Central memory CD8-positive, alpha-beta T cell (primary cell): ENCODE measurements at places on chromosomes 7 and 10.

GRCh38 chr7:33459340-33459751 is 330.0 kb downstream of the BBS9 start:
- no peak for DNase-seq

GRCh38 chr10:75865413-75866299 is 434.2 kb downstream of the LRMDA start:
- no peak for DNase-seq

GRCh38 chr10:59872892-59873463 is 33.4 kb downstream of the CCDC6 start:
- DNase-seq, result no peak

- no peak for DNase-seq
Observed at GRCh38 chr10:123117644-123118417, 17.9 kb upstream of the HMX3 start.

- no peak for DNase-seq
Observed at GRCh38 chr10:94137747-94138146, 144.0 kb downstream of the PLCE1 start.

DNA sequence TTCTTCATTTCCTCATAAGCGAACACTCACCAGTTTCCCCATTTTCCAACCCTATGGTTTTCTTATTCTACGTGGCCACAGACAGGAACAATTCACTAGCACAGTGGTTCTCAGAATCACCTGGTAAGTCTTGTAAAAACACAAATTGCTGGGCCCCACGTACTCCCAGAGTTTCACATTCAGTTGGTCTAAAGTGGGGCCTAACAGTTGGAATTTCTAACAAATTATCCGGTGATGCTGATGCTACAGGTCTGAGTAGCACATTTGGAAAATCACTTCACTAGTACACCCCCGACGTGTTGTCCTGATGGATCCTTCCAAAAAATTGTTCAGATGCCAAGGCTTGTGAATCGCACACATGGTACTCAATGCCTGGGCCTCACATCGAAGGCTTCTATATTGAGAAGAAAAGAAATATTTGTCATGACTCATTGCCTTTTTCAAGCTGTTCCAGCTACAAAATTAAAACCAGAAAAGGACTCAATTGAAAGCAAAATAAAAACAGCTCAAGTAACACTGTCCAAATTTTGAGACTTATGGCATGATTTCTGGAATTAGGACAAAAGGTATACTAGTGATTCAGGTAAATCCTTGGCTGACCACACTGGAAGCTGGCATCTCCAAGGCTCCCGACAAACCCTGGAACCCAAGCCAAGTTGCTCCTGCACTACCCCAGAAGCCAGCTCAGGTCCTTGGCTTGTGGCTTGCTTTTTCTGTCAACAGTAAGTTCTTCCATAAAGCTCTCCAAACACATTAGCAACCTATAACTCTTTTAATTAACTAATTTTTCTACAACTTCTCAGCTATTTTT is 12.9 kb upstream of the VIM start:
- no peak for DNase-seq

- no peak for DNase-seq
Observed at GRCh38 chr10:62638062-62638477, 166.4 kb upstream of the ADO start.

DNA sequence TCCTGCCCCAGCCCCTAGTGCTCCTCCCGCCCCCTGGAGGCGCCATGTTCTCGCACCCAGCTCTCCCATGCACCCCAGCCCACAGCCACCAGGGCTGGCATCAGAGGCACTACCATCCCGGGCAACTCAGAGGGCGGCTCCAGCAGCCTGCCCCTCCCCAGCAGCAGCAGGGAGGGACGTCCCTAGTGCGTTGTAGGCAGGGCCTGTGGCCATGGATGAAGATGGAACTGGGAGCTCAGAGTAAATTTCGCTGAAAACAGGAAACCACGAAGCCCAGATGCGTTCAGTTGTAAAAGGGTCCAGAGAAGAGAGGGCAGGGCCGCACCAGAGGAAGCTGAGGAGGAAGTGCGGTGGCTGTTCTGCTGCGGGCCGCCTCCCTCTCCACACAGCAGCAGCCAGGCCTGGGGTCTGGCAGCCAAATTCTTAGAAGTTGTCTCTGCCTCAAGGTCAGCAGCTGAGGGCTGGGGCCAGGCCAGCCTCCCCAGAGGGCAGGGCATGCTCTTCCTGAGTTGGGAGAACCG is 24.6 kb downstream of the VSIR start:
- DNase-seq, result peak; percentile 68

- peak; percentile 23 for DNase-seq
Observed at GRCh38 chr7:44580945-44581878, 819 bp downstream of the TMED4 start.

- DNase-seq, result no peak
Observed at GRCh38 chr7:15057272-15057671, 154.7 kb upstream of the DGKB start.

DNA sequence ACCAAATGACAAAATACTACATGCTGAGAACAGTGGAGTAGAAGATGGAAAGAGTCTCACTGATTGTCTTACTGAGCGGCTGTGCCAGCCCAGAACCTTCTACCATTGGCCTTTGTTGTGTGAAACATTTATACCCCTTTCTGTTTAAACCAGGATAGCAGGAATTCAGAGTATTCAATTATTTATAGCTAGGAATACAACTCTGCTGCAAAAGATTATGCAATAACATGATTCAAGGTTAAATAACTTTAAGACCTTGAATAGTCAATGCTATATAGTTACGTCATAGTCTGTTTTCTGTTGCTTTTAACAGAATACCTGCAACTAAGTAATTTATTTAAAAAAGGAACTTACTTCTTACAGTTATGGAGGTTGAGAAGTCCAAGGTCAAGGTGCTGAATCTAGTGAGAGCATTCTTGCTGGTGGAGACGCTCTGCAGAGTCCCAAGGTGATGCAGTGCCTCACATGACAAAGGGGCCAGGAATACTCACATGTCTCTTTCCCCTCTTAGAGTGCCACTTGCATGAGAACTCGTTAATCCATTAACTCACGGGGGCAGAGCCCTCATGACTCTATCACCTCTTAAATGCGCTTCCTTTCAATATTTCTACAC is 371.8 kb downstream of the MDFIC start:
- no peak for DNase-seq

- no peak for DNase-seq
Observed at GRCh38 chr7:29143751-29144150, 2.6 kb downstream of the CPVL start.

- no peak for DNase-seq
Observed at GRCh38 chr10:34049887-34050286, 715.4 kb upstream of the NRP1 start.

DNA sequence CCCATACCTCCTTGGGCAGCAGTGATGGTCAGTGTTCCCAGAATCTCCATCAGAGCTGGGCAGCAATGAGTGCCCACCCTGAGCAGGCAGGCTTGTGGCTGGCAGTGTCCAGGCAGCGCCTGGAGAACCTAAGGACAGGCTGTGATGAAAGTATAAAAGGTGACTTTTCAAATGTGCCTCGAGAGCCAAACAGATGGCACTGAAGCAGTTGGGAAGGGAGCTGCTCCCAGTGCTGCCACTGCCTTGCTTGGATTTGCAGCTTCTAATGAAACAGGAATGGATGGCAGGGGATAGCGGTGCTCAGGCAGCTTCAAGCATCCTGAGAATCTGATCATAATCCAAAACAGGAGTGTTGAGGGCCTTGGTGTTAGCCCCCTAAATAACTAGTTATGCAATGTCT is 179.8 kb upstream of the AOAH start:
- DNase-seq, result no peak

DNA sequence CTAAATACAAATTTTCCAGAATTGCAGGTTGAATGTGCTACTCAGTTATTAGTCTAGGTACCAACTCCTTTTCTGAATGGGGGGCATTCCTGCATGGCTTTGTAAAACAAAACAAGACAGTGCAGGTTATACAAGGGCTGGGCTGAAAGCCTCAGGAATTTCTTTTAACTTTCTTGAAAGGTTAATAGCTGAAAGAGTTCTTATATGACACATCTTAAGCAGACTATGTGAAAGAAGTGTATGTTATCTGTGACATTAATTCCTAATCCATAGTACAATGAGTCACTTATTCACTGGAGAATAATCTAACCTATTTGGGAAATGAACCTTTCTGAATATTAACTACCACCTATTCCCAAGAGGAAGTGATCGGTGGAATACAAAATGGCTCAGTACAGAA is 115.6 kb upstream of the FAM133B start:
- no peak for DNase-seq

- DNase-seq, result no peak
Observed at GRCh38 chr7:117087639-117088396, 134.5 kb downstream of the ST7 start.

DNA sequence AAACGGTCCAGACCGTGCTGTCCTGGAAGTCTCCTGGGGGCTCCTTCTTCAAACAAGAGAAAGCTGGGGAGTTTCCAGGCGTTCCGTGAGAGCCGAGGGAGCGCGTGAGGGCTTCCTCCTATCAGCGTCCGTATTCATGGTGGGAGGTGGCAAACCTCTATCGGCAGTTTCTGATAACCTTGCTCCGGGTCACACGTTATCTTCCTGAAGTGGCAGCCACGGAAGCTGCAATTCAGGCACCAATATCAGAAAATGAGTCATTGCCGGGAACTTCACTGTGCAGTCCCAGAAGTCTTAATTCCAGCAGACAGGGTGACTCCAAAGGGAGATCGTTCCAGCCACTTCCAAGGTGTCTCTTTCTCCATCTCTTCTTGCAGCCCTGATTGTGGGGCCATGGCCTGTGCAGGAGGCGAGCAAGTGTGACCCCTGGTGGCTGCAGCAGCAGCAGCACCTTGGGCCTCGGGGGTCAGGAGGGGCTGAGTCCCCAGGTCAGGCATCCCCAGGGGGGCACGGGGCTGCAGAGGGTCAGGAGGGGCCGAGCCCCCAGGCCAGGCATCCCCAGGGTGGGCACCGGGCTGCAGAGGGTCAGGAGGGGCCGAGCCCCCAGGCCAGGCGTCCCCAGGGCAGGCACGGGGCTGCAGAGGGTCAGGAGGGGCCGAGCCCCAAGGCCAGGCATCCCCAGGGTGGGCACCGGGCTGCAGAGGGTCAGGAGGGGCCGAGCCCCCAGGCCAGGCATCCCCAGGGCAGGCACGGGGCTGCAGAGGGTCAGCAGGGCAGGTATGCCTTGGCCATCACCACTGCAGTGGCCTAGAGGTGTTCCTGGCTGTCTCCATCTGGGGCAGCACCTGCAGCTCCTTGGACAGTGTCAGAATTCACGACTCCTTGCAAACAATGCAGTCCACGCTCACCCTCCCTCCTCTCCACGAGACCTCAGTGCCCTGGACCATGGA is 538.7 kb downstream of the DNAJB6 start:
- peak; percentile 22 for DNase-seq
